ENCODE measurements at places on chromosomes 12 and 14.

- no peak for DNase-seq
These were observed 100.7 kb downstream of the LRRK2 start for GRCh38 chr12:40325349-40325960.

GRCh38 chr14:39368261-39368959 lies 63.8 kb downstream of the FBXO33 start:
- peak; percentile 7 for DNase-seq

DNA sequence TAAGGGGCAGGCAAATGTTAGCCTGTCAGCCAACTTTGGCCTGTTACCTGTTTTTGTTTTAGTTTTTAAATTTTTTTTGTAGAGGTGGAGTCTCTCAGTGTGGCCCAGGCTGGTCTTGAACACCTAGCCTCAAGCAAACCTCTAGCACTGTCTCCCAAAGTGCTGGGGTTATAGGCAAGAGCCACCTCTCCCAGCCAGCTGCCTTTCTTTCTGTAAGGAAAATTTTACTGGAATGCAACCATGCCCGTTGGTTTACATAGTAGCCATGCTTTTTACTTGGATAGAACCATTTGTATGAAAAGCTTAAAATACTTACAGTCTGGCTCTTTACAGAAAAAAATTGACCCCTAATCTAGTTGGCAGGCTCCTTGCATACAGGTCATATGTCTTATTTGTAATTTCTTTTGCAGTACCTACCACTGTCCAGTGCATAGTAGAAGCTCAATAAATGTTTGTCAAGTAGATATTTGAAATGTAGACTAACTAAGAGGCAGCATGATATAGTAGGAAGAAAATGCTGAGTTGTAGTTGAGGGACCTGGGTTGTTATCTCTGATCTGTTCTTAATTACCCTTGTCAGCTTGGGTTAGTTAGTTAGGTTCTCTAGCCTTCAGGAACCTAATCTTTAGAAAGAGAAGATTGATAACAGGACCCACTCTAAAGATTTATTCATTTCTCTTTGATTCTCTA lies 4.7 kb downstream of the MDM2 start:
- DNase-seq, result peak; percentile 88

GRCh38 chr12:121600702-121601336 lies 20.0 kb upstream of the KDM2B start:
- no peak for DNase-seq

GRCh38 chr14:27372771-27373170 lies 774.9 kb upstream of the NOVA1 start:
- DNase-seq, result no peak

DNA sequence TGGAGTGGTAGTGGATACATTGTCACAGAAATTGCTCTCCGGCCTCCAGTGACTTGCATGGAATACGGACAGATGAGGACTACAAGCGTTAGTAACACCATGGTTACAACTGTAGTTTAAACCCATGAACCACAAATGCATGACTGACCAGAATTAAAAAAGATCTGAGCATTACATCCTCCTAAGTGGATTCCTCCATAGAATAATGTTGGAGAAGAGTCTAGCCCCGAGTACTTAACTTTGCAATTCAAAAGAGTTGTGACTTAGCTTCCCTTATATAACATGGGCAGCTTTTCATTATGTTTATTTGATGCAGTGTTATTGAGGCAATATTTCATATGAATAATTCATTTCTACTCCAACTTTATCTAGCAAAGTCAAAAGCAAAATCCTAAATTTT lies 457.2 kb upstream of the TMPO start:
- DNase-seq, result no peak

- no peak for DNase-seq
These were observed 114.5 kb downstream of the PTPRR start for GRCh38 chr12:70806043-70806442.

DNA sequence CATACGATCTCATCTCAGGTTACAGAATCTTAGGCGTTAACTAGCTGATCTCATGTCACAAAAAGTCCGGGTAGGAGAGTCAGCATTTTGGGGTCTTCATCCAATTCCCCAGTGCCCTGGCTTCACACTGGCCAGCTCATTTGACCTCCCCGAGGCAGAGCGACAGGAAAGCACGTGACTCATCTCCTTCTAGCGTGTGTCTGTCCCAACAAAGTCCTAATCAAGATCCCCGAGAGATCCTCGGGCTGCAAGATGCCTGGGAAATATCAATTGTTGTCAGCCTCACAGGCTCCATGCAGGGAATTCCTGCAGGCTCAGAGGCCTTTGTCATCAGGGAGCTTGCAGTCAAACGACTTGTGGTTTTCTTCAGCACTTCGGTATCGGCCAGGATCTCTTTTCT lies 57.5 kb downstream of the ZNF664 start:
- DNase-seq, result peak; percentile 31

GRCh38 chr14:54805070-54805444 lies 97.6 kb downstream of the GCH1 start:
- DNase-seq, result no peak

- DNase-seq, result no peak
These were observed 1.4 kb downstream of the SYT10 start for GRCh38 chr12:33438025-33438772.

- no peak for DNase-seq
These were observed 32.1 kb upstream of the TXNRD1 start for GRCh38 chr12:104183443-104183842.

DNA sequence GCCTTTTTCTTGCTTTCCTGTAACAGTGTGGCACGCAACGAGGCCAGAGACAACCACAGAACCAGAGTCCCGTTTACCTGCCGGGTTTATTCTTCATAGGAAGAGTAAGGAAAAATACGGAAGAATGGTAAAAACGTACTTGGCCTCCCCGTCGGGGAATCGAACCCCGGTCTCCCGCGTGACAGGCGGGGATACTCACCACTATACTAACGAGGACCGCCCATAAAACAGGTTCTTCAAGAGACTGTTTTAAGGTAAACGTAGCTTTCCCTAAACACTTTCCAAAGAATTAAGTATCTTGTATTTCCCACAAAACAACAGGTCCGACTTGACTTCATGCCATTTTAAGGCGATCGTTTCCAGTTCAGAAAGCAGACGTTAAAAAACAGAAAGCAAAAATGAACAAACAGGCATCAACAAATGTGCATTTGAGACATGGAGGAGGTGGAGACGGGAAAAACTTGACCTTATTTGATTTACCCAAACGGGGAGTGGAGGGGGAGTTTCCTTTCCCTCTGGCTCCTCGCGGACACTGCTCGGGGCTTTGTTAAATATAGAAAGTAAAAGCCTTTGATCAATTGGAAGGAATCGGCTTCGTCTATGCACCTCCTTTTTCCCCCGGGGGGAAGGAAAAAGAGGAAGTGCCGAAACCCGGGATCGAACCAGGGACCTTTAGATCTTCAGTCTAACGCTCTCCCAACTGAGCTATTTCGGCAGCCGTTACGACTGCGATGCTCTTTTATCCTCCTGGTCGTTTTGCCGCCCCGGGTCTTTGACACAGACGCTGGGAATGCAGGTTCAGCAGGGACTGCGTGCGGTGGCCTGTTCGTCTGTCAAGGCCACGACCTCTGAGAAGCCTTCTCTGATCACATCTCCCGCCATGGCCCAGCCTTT lies 13.0 kb upstream of the UBC start:
- DNase-seq, result peak; percentile 95

DNA sequence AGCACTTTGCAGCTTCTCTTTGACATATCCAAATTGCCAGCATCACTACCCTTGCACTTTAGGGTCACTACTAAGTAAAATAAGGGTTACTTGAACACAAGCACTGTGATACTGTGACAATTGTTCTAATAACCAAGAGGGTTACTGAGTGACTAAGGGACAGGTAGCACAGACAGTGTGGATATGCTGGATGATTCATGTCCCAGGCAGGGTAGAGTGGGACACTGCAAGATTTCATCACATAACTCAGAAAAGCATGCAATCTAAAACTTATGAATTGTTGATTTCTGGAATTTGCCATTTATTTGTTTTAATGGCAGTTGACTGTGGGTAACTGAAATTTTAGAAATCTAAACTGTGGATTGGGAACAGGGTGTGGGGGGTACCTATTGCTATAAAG lies 218.8 kb downstream of the KITLG start:
- no peak for DNase-seq

DNA sequence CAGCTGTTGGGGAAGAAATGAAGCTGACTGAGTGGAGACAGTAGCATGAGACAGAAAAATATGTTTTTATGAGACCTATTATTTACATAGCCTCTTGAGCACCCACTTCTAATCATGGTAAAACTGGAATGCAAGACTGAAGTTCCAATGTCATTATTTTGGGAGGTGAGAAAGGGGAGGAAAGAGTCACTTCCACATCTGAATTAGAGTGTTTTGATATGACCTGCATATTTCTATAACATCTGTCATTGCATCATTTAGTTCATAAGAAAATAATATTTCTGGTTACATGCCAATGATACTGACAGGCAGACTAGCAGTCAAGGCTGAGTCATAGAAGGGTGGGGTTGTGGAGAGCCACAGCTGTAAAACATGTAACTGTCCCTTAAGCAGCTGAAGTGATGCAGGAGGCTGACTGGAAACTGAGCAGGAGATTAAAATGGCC lies 26.7 kb downstream of the NTN4 start:
- DNase-seq, result peak; percentile 65

DNA sequence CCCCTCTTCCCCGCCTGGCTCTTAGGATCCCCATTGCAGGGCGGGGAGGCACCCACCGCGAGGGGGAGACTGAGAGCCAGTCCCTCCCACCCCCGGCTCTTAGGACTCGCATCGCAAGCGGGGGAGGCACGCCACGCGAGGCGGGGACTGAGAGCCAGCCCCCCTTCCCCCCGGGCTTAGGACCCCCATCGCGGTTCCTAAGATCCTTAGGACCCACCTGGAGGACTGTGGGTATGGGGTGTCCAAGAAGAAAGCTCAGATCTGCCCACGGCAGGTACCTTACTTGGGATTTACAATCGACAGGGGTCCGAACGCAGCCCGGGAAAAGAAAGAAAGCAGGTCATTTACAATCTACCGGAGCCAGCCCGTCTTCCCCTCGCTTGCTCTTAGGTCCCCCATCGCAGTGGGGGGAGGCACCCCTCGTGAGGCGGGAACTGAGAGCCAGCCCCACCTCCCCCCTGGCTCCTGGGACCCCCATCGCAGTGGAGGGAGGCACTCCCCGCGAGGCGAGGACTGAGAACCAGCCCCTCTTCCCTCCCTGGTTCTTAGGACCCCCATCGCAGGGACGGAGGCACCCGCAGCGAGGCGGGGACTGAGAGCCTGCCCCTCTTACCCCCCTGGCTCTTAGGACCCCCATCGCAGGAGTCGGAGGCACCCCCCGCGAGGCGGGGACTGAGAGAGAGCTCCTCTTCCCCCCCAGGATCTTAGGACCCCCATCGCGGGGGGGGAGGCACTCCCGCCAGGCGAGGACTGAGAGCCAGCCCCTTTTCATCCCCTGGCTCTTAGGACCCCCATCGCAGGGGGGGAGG lies 43.7 kb downstream of the DDX11 start:
- no peak for DNase-seq

DNA sequence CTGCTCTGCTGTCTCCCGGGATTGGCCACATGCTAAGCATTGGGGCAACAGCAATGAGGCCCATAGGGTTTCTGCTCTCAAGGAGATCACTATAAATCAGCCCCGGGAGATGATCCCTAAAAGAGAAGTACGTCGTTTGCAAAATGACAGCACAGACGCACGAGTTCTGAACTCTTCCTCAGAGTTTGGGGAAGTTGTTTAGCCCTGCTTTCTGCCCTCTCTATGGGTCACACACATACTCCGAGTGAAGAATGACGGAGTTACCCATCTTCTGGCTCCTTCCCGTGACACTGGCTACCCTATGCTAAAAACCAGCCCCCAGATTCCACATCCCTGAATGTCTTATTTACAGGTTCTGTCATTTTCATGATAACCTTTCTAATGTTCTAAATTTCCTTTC lies 258.0 kb upstream of the PLEKHG7 start:
- no peak for DNase-seq

DNA sequence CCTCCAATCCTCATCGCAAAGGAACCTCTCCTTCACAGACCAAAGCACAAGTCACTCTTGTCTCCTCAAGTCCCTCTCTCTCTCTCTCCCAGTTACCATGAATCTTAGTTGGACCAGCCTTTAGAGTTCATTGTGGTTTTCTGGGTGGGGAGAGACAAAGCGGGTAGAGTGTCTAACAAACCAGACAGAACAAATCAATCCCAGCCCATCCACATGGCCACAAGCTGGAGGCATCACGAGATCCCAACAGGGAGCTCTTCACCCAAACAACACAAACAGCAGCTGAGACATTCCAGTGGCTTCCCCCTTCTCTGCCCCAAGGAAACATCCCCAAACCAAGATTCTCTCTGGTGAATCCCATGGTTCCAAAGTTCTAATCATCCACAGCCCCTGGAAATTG lies 22.4 kb downstream of the ACTN1 start:
- no peak for DNase-seq

GRCh38 chr14:105089746-105090492 lies 24.7 kb upstream of the GPR132 start:
- no peak for DNase-seq

GRCh38 chr14:23660290-23661226 lies 24.4 kb downstream of the DHRS2 start:
- no peak for DNase-seq

DNA sequence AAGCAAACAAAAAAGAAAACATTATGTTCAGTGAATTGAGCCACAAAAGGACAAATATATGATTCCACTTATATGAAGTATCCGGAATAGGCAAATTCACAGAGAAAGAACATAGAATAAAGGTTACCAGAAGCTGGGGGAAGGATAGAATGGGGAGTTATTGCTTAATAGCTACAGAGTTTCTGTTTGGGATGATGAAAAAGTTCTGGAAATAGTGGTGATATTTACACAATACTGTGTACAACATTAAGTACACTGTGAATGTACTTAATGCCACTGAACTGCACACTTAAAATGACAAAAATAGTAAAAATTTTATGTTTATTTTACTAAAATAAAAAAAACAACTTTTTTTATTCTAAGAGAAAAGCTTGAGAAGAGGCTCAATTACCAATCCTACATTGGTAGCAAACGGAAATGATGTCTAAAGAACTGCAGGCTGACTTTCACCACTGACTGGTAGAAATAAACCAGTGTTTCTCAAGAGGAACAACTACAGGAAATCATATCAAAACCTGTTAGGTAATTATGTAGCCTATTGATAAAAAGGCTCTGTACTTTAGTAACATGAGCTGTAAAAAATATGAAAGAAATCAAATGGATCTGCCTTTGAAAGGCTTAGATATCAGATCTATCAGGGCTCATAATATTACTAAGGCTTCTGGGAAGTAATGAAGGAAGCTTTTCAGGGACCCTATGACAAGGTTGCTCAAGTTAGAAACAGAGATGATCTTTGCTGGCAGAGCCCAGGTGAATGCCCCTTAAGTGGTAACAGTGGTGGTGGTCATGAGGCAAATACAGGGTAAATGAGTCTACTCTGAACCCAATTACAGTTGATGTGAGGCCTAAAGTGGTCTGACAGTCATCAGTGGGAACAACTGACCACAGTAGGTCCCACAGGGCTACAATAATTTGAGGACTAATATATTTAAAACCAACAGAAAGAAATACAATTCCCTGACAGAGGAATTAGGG lies 41.3 kb downstream of the BAZ1A start:
- DNase-seq, result no peak

All from SJSA1 (cell line).